ENCODE measurements at places on chromosomes 12 and 14.
A peak's percentile ranks its signal among the peaks of the same experiment; 100 is the strongest.

DNA sequence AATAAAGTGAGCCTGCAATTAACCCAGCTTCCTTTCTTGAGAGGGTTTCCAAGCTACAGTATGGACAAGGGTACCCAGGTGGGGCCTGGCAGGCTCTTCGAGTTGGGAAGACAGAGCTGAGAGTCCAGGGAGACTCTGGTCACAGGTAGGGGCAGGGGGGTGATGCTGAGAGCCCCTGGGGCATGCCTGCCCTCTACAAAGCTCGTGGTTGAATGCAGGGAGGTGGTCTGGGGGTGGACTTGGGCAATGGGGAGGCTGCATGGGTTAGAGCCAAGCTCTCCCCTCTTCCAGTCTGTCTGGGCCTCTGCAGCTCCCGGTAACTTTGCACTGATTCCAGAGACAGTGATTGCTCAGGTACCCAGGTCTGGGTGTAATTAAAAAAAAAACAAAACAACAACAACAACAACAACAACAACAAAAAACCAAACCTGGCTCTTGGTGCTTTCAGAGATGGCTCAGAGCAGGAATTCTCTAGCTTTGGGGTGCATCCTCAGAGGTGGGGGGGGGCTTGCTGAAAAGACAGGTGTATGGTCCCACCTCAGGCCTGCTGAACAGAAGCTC, 30.8 kb upstream of the PPP2R5C start:
- no peak for DNase-seq
- H3K4me3 ChIP-seq = peak overlapping the region; percentile 44
- H3K4me1 ChIP-seq = peaks cover 14% of the 10 kb centered on the region
- H3K36me3 ChIP-seq = no peaks in the 10 kb centered on the region
- H3K27ac ChIP-seq = peak overlapping the region; percentile 82

DNA sequence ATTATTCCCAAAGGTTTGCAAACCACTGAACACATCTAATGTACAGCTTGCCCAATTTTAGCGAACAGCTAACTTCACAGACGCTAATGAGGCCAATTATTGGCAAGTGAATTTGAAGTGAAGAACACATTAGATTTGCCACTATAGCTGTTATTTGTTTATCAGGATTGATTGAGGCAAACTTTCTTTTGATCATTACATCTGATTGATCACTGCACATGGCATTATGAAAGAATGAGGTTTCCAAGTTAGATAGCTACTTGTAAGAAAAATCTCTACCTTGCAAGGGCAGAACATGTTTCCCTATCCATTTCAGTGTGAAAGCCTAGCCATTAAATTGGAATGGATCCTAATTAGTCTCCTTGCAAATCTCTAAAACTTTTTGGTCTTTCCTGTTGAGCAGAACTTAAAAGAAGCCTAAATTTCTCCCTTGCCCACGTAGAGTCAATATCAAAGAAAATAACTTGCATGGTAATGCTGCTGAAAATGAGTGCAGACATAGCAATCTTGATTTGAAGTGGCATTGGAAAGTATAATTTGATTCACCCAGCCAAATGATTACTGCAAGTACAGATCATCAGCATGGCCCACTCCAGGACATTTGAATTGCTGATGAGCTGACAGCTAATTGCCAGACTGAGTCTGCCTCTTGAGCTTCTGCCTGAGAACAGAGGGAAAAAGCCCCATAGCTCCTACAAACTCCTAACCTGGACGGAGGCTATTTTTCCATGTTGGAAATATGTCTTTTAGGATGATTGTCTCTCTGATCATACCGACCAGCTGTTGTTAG, 98.6 kb downstream of the TPH2 start:
- H3K27me3 ChIP-seq = no peaks in the 10 kb centered on the region
- no peak overlapping the region for H3K4me3 ChIP-seq
- no peak for DNase-seq
- H3K4me1 ChIP-seq = no peaks in the 10 kb centered on the region

DNA sequence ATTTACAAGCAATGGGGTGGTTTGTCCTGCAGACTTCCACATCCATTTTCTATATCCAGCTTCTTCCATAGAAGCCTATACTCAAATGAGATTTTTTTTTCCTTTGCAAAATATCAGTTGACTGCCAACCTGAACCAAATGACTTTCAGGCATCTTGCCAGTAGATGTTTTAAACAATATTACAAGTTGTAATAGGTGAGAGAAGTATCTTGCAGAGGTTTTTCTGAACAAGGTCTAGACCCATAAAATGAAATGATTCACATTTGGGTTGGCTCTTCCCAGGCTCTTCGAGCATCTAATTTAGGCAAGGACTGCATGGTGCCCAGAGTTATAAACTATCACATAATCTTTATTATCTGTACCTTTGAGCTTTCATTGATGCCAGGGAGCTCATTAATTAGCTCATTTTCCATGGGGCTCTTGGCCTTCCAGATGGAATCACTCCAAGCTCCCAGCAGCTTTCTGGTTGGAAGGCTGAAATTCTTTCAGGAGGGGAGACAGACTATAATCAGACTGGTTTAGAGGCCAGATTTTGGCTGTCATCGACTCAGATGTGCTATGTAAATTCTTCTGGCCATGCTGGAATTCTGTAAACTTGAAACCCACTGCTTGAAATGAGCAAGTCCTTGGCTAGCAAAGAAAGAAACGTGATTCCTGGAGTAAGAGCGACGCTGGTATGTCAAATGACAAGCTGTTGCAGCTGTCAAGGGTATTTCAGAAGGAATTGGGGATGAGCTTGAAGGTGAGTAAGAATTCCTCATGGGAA, 32.2 kb upstream of the DICER1 start:
- H3K4me3 ChIP-seq = no peak overlapping the region
- no peak overlapping the region for H3K27ac ChIP-seq
- H3K4me1 ChIP-seq = peaks cover 11% of the 10 kb centered on the region

DNA sequence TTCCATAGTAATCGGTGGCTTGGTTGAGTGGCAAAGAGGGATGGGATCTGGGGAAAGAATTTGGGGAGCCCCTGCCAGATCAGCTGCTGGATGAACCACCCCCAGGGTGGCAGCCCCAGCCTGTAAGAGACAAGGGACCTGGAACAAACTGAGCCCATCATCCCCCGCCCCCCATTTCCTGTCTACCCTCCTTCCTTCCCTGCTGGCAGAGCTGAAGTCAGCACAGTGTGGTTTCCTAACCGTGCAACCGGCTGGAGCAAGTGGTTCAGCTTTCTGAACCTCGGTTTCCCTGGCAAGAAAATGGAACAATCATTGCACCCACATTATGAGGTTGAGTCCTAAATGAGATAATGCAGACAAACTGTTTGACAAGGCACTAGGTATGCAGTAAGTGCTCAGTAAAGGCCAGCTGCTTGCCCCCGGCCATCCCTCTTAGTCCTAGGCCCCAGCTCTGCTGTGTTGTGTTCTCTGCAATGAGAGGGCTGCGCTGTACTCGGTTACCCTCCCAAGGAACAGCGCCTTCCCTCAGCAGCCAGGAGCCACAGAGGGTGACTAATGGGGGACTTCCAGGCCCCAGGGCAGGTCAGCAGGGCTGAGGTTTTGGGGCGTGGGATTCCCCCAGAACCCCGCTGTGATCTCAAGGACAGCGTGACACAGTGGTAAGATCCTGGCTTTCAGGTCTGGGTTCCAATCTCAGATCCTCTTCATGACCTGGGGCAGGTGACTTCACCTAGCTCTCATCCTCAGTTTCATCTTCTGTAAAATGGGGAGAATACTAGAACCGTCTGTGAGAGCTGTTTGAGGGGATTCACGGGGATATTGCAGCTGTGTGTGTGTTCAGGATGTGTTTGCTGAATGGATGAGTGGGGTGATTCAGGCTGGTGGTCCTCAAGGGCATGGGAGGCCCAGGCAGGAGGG, 16.5 kb downstream of the SELPLG start:
- no peaks in the 10 kb centered on the region for H3K4me1 ChIP-seq
- H3K4me3 ChIP-seq = no peak overlapping the region
- no peaks in the 10 kb centered on the region for H3K27me3 ChIP-seq
- H3K27ac ChIP-seq = peak overlapping the region; percentile 38

GRCh38 chr12:77837876-77838291, 7.2 kb downstream of the NAV3 start:
- H3K36me3 ChIP-seq = no peaks in the 10 kb centered on the region
- no peaks in the 10 kb centered on the region for H3K27me3 ChIP-seq
- no peak overlapping the region for H3K4me3 ChIP-seq
- H3K27ac ChIP-seq = no peak overlapping the region
- no peak for DNase-seq
- no peaks in the 10 kb centered on the region for H3K4me1 ChIP-seq

DNA sequence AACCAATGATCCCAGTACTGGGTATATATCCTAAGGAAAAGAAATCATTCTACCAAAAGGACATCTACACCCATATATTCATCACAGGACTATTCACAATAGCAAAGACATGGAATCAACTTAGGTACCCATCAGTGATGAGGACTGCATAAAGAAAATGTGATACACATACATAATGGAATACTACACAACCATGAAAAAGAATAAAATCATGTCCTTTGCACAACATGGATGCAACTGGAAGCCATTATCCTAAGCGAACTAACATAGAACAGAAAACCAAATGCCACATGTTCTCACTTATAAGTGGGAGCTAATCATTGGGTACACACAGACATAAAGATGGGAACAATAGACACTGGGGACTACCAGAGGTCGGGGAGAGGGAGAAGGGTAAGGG, 86.0 kb upstream of the LGR5 start:
- no peaks in the 10 kb centered on the region for H3K36me3 ChIP-seq
- no peak for DNase-seq
- H3K4me1 ChIP-seq = no peaks in the 10 kb centered on the region
- no peak overlapping the region for H3K4me3 ChIP-seq

DNA sequence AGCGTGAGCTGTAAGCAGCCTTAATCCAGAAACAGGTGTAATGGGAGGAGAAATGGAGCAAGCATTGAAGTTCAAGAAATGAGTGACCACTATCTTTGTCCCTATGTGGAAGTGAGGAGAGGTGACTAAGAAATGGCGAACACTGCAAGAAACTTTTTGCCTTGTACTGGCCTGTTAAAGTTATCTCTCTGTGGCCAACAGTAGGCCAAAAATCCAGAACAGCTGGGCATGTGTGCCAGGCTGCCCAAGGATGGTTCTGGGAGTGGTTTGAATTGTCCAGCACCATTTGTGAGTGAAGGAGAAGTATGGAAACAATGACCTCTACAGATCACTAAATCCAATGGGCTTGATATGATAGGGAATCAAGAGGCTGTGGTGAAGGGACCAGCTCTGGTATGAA, 83.3 kb upstream of the FRMD6 start:
- H3K27me3 ChIP-seq = no peaks in the 10 kb centered on the region
- no peak overlapping the region for H3K27ac ChIP-seq
- H3K4me3 ChIP-seq = no peak overlapping the region
- no peaks in the 10 kb centered on the region for H3K36me3 ChIP-seq

DNA sequence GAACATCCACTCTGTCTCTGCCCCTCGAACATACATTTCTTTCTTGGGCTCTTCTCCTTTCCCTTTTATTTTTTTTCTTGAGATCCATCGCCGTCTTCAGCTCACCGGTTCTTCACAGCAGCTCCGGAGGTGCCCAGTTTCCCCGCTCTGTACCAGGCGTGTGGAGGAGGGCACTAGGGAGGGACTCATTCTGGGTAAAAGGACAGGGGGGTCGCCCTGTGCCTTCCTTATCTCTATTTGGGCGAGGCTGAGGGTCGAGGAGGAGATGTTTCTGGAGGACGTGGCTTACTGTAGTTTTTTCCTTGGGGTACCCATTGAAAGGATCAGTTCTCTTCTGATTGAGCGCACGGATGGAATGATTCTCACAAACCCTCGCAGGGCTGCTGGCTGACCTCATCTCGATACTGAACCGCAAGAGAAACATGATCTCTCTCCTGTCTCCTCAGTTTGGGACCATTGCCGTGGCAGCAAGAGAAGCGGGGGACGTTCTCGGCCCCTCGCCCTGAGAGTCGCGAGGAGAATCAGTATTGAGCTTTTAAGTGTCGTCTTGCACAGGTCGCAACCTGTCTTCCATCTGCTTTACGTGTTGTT, 386 bp downstream of the LIN52 start:
- no peaks in the 10 kb centered on the region for H3K27me3 ChIP-seq
- H3K4me3 ChIP-seq = peak overlapping the region; percentile 76
- H3K36me3 ChIP-seq = no peaks in the 10 kb centered on the region
- peaks cover 42% of the 10 kb centered on the region for H3K4me1 ChIP-seq

Measured in esophagus squamous epithelium (tissue), 5 donors.